Stimulated activated CD8-positive, alpha-beta memory T cell treated with anti-CD3 and anti-CD28 coated beads, Interleukin-12 subunit alpha, Interleukin-12 subunit beta, amount 100 ng/mL, for 1 hour (primary cell): ENCODE measurements at places on chromosomes 3 and 15.

DNA sequence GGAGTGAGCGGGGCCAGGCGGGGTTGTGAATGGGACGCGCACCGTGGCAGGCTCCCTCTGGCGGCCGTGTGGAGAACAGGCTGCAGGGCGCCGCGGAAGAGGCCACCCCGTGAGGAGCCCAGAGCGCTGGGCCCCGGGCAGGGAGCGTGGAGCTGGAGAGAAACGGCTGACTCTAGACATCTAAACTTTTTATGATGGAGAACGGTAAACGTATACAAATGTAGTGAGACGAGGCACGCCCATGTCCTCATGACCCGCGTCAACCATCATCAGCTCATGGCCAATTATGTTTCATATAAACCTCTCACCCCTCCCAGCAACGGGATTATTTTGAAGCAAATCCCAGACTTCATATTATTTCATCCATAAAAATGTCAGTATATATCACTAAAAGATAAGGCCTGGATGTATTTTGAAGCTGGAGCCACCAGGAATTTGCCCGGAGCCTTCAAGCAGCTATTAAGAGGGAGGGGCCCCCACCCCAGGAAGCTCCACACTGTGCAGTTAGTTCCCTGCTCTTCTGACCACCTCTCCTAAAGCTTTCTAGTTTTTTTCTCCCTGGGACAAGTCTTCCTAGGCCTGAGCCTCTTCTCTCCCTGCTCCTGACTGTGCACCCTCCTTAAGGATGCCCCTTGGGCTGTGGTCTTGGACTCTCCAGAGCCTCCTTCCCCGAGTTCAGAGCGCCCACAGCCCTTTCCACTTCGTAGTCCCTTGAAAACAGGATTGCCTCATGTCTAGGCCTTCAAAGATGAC lies 149.5 kb downstream of the SMAD6 start:
- peak; percentile 57 for DNase-seq

DNA sequence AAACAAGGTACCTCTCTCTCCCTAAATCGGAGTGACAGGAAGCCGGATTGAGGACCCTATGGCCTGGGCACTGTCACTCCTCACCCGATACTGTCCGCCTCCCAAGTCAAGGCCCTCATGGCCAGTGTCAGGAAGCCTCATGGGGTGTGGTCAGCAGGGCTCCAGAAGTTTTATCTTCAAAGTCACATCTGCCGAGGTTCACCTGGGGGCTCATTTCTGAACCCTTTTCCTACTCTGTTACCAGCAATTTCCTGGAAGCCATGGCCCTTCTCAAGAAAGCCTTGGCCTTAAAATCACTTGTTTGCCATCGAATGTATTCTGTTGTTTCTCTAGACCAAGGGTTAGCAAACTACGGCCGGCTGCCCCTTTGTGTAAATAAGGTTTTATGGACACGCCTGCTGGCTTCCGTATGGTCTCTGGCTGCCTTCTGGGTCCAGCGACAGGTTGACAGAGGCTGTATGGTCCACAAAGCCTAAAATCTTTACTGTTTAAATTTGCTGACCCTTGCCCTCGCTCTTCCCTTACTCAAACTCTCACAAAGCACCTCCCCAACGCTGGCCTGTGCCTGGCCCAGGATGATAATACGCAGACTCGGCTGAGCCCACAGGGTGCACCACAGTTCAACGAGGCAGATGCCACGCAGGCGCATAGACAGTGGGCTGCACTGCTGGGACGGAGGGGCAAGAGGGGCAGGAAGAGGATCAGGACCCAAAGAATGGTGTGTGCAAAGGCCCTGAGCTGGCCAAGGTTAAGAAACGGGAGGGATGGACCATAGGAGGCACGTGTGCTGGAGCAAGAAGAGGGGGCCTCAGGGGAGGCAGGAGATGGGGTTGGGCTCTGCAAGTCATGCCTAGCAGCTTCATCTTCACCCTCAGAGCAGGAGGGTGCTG lies 24.7 kb upstream of the DUSP7 start:
- DNase-seq, result no peak

DNA sequence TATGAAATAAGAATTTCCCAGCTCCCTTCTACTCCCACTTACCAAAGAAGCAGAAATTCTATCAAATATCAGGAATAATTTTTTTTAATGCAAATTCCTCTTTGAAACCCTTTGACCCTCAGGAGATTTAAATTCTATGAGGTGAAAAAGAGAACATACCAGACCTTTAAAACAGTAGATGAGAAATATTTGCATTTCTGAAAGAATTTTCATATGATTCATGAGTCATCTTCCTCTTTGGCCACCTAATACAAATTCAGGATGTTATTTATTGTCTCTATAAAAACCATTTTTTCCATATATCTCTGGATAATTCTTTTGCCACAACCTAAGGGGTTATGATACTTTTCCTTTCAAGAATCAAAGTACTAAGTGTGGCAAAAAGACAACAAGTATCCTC lies 67.3 kb upstream of the ST3GAL6 start:
- DNase-seq, result no peak

DNA sequence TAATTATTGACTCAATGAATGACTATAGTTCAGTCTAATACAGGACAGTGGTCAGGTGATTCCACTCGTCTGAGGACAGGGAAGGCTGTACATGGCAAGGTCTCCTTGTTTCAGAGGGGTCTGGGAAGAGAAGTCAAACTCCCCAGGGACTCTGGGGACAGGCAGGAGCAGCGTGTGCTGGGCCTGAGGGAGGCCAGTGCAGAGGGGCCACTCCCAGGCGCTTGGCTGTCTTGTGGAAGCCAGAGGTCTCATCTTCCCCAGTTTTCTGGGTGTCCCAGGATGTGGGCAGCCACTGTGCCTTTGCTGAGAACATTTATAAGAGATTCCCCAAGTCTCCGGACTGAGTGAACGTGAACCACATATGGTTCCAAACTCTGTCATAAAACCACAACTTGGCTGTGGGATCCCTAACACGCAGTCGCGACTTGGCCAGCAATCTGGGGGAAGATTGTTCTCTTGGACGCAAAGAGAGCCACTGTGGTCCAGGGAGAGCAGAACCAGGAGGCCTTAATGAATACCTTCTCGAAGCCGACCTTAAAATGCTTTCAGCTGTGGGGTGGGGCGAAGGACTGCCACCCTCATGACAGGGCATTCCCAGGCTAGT lies 30.4 kb downstream of the BHLHE40 start:
- DNase-seq, result no peak
